Stimulated activated CD4-positive, alpha-beta T cell treated with anti-CD3 and anti-CD28 coated beads, Interleukin-1b, Interleukin-23, amount 100 ng/mL, for 1 hour (primary cell): ENCODE measurements at places on chromosomes 7 and 10.

DNA sequence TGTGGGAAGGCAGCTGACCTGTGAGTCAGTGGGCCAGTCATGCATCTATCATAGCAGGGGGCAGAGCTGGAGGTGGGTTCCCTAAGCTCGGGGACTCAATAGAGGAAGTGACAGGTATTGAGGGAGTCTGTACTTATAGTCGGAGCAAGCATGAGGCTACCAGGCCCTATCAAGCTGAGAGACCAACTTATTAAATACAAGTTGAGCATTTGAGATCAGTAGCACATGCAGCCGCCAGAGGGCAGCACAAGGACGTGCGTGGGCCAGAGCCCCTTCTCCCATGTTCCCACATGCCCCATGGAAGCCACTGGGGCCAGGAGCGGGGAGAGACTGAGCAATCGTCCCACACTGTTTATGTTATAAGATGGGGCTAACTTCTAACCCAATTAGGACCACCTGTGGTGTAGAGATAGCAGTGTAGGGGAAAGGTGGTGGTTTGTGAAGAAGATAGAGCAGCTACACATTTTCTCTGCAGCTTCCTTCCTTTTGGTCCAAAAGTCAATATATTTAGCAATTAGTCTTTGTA is 13.0 kb upstream of the STK31 start:
- DNase-seq = peak; percentile 27

GRCh38 chr7:128398016-128398840 is 11.6 kb downstream of the IMPDH1 start:
- DNase-seq = no peak

- DNase-seq = no peak
Observed at GRCh38 chr10:77889277-77889903, 37.2 kb downstream of the DLG5 start.

GRCh38 chr10:63457594-63457993 is 8.2 kb downstream of the JMJD1C start:
- DNase-seq = no peak

- DNase-seq = no peak
Observed at GRCh38 chr7:150860978-150861295, 8.6 kb downstream of the AOC1 start.

DNA sequence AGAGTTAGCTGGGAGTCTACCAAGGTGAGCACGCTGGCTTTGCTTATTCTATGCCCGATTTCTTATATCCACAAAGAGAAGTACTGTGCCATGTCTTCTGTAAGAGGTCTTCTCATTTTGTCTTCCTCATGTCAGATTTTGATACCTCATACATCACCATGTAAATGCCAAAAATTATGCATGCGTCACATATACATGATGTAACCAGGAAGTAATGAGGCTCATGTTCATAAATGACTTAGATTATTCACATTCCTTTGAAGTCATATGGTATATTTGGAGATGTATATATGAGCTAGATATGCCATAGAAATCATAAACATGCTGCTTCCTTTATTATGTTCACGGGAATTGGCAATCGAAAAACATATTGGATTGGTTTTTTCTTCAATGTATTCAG is 97.7 kb upstream of the CELF2 start:
- no peak for DNase-seq

- no peak for DNase-seq
Observed at GRCh38 chr7:138608275-138608674, 92.9 kb downstream of the SVOPL start.

GRCh38 chr10:12966067-12966466 is 35.4 kb downstream of the CCDC3 start:
- no peak for DNase-seq

- no peak for DNase-seq
Observed at GRCh38 chr7:41065663-41066062, 637.2 kb downstream of the INHBA start.

DNA sequence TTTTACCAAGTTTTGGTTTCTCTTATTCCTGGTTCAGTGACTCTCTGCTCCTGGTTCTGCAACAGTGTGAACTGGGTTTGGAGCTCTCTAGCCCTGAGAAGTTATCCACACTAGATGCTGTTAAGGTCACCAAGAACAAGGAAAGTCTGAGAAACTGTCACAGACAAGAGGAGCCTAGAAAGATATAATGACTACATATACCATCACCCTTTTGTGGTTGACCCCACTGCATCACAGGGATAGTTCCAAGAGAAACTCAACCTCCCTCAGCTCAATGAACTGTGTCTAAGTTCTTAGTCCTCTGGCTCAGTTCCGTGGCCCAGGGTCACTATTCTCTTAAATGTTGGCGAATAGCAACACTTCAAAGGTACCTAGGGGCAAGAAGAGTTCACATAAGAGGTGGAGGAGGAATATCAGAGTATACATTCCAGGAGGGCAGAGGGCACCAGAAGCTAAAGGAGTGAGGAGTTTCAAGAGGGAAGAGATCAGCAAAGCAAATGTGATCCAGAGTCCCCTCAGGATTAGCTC is 171.5 kb downstream of the BUB3 start:
- DNase-seq = no peak

- no peak for DNase-seq
Observed at GRCh38 chr7:195010-195829, 2.8 kb downstream of the FAM20C start.

GRCh38 chr10:78559661-78560340 is 509.0 kb upstream of the ZMIZ1 start:
- DNase-seq = no peak

DNA sequence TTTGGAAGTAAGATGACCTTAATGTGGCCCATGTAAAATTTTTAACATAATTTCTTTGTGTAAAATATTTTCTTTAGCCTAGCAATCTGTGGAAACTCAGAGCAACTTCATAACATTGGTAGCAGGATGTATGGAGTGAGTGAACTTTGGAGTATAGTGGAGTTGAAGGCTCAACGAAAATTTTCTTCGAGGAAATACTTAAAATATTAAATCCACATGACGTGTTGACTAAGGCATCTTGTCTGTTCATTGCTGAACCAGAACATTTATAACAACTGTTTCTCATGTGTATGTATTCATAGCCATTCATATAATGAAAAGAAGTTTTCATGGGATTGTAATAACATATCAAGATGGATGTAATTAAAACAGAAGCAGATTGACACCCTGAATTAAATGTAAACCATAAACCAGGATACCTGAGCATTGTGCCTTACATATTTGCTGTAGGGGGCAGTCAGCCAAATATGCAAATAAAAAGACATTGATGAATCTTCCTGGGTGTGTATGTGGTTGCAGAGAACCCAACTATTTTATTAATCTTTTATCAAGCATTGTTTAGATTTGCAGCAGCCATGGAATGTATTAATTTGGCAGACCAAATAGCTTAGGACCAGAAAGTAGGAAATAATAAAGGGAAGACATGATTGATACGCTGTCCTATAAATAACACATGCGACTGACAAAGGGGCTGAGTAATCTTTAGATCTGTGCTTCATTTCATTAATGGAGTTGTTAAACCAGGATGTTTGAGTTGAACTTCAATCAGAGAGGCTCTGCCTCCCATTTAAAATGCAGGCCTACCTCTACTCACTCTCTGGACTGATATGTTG is 11.5 kb downstream of the AUTS2 start:
- no peak for DNase-seq

GRCh38 chr10:107653832-107654287 is 489.4 kb upstream of the SORCS1 start:
- no peak for DNase-seq

- no peak for DNase-seq
Observed at GRCh38 chr7:17120756-17121155, 177.7 kb upstream of the AHR start.

GRCh38 chr7:66696774-66697191 is 43.8 kb upstream of the RABGEF1 start:
- no peak for DNase-seq

DNA sequence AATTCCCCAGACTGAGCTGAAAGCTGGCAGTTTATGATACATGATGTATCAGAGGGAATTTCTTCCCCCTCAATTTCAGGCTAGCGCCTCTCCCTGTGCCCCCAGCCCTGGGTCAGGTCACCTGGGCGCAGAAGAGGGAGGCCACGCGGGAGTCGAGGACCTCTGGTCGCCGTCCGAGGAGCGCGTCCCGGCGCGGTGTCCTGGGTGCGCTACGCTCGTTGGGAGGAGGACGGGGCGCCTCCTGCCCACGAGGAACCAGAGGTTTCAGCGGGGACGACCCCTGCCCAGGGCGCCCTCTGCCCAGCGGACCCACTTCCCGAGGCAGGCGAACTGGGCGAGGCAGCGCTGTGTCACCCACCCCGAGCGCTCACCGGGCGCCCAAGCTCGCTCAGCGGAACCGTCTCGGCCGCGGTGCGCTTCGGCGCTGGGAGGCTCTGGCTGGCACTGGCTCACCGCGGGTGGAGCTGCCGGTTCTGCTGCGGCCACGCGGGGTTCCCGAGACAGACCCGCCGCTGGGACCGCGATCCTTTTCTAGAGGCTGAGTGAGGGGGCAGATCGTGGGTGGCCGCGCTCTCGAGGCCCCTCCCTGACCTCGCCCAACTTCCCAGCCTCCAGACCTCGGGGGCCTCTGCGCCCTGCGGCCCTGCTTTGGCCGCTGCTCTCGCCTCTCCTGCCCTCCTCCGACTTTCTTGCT is at the start of gene FAM237B:
TSS of gene FAM237B (minus strand) at position 504 of the 694 bp plus-strand sequence. CDS start 1,556 bp downstream, outside the sequence.
- no peak for DNase-seq

DNA sequence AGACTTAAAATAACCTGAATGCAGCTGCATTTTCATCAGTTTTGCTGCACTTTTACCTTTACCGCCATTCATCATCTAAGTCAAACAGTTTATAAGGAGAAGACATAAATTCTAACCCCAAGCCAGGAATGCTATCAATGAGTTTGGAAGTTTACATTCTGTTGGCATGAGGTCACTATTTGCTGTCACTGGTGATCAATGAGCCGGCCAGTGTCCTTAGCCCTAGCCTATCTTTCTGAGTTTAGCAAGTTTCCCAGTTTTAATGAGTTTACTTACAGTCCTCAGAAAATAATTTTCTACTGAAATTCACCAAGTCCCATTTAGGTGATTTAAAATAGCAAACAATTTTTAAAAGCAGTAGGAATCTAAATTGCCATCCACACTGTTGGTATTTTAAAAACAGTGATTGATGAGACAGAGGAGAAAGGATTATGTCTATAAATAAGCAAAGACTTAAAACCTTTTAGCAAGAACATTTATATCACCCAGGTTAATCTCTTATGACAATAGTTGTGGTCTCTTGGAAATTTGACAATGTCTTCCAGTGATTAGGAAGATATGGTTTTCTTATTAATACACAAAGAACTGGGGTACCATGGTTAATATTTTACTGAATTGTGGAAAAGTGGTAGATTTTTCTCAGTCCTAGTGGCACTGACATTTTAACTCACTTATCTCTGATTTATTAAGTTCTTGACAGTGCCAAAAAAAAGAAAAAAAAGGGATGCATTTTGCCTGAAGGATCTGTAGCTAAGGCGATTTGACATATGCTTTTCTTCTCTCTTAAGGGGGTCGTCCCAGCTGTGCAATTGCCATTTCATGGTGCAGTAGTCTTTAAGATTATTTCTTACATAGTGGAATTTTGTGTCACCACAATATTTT is 443.4 kb upstream of the ANKRD30A start:
- no peak for DNase-seq

DNA sequence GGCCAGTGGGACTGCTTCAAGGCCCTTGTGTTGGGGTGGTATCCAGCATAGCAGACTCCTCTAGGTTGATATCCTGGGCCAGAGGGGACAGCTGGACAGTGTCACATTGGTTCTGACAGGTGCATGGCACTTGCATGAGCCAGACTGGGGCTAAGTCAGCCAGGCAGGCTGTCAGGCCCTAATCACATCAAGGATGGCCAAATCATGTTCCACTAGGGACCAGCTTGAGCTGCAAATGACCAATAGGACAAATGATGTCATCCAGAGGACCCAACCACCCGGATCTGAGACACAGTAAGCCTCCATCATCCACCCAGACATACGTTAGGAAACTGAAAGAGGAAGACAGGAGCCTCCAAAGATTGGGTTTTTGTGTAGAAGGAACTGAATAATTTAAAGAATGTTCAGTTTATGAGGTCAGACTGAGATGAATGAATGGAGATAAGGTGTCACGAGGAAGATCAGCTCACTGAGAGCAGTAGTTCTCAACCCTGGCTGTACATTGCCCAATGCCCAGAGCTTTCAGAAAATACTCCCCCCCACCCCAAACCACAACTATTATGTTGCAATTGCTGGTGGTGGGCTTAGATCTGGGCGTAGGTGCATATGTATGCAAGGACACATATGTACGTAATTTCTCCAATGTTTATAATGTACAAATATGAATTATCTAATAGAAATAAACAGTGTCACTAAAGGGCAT is 75.2 kb upstream of the INHBA start:
- no peak for DNase-seq

GRCh38 chr10:88092973-88093372 is 229.5 kb downstream of the PTEN start:
- no peak for DNase-seq

DNA sequence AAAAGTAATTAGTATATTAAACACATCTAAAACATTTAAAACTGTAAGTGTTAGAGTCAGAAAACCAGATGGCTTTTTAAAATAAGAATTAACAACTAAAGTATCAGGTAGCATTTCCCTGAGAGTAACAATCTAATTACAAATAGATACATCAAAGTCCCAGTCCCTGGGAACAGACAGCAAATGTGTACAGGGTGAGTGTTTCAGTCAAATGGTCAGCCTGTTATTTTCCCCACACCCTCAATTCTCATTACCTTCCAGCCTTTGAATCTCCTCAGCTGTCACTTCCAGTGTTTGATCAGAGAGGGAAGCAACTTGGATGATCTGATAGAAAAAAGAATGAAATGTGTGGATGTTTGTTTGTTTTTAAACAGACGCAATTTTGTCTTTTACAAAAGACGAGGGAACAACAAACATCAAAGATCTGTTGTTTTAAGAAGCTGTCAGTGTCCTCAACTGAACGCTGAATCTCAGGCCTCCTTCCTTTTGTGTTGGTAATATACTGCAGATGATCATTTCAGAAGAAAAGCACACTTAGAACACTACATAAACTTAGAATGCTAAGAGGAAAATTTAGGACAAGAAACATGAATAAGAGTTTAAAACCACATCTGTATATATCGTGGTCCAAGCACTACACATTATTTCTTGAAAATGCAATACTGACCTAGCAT is 29.8 kb downstream of the CEP41 start:
- no peak for DNase-seq

- DNase-seq = no peak
Observed at GRCh38 chr10:28298951-28299350, 3.9 kb downstream of the MPP7 start.

DNA sequence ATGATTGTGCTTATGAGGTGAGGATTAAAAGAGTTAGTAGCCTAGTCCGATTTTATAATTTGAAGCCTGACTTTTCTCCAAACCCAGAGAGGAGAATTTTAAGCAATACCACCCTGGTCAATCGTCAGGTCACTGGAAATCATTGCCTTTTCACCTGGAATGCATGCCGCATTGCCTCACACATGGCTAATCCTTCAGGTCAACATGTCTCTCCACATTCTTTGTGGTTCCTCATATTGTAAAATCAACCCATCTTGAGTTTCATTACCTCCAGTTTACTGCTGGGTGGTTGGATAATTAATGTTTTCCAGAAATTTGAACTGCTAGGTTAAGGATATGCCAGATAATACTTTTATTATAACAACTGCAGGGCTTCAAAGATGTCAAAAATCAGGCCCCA is 55.6 kb upstream of the SEMA3E start:
- no peak for DNase-seq
